ENCODE measurements at places on chromosomes 16 and 17.

DNA sequence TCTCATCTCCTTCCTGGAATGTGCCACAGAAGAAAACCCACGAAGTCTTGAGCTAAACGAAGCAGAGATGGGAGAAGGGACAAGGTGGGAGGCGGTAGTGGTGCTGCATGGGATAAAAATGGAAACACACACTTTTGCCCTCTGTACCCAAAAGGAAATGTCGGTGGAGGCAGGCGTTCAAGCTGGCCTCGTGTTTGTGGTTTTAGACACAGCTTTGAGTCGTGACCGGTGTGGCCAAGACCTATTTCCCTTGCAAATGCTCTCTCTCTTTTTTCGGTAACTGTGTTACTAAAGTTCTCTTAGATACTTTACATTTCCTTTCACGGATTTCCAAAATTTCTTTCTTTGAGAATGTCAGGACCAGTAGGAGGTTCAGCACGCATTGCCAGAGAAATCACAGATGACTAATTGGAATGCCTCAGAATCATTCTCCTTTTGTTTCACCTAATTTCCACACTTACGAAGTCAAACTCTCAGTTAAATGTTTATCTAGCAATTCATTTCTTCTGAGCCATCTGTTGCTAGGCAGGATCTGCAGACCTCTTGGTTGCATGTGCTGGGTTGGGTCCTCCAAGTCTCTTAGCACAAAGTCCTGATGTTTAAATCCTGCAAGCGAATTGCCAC, 412.3 kb downstream of the MAF start:
- DNase-seq: no peak

GRCh38 chr16:48498769-48499631, 111.0 kb downstream of the N4BP1 start:
- no peak for DNase-seq

- no peak for DNase-seq
Observed at GRCh38 chr16:15906439-15906838, 18.0 kb upstream of the CEP20 start.

GRCh38 chr17:44079877-44080821, 9.6 kb downstream of the G6PC3 start:
- no peak for DNase-seq

- DNase-seq: no peak
Observed at GRCh38 chr17:41948762-41949460, 17.7 kb upstream of the CNP start.

DNA sequence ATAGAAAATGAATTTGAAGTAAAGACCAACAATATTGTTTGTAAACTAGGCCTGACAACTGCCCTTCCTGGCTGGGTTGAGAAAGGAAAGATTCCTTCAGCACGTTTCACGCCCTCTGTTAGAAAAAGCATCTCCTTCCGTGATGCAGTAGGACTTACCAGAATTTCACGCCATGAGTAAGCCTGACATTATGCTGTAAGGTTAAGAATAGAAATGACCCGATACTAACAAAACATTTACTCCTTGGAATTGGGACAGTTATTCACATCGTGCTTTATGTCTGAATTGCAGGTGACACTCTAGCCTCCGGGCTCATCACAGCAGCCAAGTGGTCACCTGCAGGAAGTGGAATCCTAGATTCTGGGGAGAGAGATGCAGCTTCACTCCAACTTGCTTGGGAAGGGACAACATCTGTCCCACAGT, 17.5 kb downstream of the MARCHF10 start:
- DNase-seq: no peak

DNA sequence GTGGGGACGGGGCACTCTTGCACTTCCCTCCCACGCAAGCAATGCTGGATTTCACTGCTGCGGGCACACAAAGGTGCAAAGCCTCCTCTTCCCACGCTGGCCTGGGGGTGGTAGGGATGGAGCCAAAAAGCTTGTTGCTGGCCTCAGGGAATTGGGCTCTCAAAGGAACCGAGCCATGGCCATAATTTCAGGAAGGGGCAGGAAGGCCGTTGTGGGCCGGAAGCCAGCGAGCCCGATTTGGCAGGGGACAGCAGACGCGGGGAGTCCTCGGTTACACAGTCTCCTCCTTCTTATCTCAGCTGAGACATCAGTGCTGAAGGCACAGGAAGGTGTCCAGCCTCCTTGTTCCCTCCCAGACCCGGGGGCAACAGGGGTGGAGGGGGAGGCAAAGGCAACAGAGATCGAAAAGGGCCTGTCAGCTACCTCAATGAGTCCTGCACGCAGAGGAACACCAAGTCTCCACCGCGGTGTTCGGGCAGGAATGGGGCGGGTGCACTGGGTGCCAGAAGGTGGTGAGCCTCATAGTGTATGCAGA, 59.5 kb downstream of the SLFN11 start:
- no peak for DNase-seq

GRCh38 chr16:7369204-7369603, 36.6 kb downstream of the RBFOX1 start:
- DNase-seq: no peak

GRCh38 chr17:35775583-35775982, 14.9 kb downstream of the C17orf50 start:
- DNase-seq: no peak

Data from NCI-H1417 treated with DMSO at 0.1 percent for 48 hours (cell line).